ENCODE measurements at places on chromosomes 3 and 15.

DNA sequence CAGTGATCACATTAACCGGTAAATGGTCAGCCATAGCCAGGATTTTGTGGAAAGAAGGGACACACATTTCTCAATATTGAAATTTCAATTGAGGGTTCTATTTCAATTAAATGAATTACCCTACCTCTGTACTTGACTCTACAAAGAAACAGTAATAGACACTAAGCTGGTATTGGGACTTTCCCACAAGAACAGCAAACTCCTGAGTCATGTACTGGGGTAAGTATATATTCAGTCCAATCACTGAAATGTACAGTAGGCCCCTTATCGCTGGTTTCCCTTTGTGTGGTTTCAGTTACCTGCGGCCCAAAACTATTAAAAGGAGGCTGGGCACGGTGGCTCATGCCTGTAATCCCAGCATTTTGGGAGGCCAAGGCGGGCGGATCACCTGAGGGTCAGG lies 17.6 kb downstream of the ASB14 start:
- DNase-seq, result no peak

GRCh38 chr3:114739627-114740026 lies 407.5 kb downstream of the ZBTB20 start:
- DNase-seq, result peak; percentile 36

DNA sequence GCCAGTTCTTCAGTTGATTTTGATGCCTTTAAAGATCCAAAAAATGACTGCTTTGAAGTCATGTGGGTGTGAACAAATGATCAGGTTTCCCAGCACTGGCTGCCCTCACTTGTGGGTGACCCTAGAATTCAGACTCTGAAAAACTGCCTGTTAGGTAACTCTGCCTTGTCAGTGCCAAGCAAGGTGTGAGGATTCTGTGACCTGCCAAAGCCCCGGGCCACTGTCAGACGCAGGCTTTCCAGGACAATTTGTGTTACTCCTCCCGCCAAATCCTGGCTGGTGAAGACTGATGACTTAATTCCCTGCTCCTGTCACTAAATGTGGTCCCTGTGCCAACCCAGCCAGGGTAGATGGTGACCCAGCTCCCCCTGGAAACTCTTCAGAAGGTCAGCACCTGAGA lies 99.2 kb upstream of the PSMD6 start:
- no peak for DNase-seq

DNA sequence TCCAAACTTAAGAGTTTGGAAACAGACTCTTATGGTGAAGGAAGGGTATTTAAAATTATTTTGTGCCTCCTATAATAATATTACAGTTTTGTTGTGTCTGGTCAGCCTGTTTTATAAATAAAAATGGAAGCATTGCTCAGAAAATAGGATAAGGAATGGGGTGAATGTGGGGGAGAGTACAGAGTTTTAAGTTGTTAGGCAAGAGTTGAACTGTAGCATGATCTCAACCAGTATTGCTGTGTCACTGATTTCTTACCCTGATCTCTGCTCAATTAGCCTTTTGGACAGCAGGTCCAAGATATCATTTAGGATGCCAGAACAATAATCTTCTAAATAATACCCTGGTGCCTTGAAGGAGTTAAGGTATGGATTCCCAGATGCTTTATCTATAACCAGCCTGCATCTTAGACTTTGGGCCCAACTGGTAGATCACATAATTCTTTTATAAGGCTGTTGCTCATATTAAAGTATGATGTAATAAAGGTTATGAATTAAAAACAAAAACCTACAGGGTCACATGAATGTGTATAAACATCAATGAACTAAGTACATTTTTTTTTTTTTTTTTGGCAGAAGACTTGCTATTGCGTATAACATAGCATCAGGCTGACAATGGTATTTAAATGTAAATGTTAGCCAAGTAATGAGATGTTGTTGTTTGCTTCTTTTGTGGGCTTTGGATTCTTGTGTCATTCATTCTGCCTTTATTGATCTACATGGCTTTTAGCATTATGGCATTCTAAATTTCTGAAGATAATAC lies 70.0 kb downstream of the MITF start:
- no peak for DNase-seq

DNA sequence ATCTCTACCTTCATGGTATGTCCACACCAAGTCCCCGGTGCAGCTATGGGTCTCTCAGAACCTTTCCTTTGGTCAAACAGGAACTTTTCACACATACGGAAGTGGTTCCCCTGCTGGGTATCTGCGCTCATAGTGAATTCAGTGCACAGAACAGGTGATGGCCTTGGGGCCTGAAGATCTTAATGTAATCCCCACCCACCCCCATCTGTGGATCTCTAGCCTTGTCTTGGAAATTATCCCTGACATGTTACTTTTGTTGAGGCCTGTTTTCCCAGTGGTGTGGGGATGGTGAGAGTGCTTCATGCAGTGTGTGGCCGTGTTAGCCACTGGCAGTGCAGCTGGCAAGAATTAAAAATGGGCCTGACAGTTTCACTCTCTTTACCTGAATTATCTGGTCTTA lies 71.9 kb upstream of the MYZAP start:
- no peak for DNase-seq

- no peak for DNase-seq
Observed at GRCh38 chr3:45604999-45605398, 10.4 kb downstream of the LIMD1 start.

DNA sequence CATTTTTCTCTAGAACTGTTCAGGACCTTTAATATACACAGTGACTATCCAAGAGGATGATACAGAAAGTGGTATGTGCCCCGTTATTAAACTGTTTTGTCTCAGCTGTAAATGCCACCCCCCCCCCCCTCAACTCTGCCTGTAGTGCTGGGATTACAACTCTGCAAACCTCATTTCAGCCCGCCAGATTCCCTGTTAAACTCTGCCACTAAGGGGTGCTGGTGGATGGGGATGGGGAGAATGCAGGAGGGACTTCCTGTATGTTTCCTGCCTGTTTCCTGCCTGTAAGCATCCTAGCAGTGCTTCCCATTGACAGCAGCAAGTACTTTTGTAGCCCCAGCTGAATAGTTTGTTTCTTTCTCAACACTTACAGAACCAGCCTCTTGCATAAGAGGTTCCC lies 301.7 kb upstream of the RORA start:
- DNase-seq, result no peak

- DNase-seq, result no peak
Observed at GRCh38 chr3:149179220-149179619, 42.4 kb downstream of the CP start.

GRCh38 chr3:10455545-10455914 lies 49.9 kb downstream of the ATP2B2 start:
- DNase-seq, result no peak

- no peak for DNase-seq
Observed at GRCh38 chr15:65310431-65311137, 6.1 kb downstream of the RNU5B-1 start.

DNA sequence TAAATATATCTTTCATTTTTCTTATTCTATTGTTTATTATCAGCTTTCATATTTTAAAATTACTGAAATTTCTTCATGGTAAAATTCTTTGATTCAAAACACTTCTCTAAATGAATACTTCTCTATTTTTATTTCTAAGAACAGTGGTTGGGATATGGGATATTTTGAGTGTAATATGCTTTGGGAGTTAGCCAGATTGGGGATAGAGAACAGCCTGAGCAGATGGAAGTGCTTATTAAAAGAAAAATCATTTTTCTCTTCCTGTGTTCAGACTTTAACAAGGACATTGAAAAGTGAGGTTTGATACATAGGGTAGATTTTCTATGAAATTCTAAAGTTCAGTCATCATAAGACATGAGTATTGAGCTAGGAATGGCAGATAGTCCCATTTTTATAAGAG lies 84.8 kb downstream of the COL6A5 start:
- no peak for DNase-seq

- no peak for DNase-seq
Observed at GRCh38 chr3:149647285-149647684, 10.5 kb downstream of the WWTR1 start.

DNA sequence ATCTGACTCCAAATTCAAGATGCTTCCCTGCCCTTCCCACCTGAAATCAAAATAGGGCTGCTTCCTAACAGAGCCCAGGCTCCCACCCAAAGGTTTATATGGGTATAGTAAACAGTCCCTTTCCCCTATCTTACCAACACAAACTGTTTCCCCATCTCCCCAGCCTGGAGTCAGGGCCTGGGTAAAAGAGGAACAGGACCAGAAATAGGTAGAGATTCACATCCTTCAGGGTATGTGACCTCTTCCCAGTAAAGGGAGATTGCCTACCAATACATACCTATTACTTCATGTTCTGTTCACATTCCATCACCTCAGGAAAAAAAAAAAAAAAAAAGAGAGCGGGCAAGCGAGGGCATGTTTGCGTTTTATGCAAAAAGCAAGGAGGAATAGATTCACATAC lies 9.7 kb upstream of the SHF start:
- no peak for DNase-seq

DNA sequence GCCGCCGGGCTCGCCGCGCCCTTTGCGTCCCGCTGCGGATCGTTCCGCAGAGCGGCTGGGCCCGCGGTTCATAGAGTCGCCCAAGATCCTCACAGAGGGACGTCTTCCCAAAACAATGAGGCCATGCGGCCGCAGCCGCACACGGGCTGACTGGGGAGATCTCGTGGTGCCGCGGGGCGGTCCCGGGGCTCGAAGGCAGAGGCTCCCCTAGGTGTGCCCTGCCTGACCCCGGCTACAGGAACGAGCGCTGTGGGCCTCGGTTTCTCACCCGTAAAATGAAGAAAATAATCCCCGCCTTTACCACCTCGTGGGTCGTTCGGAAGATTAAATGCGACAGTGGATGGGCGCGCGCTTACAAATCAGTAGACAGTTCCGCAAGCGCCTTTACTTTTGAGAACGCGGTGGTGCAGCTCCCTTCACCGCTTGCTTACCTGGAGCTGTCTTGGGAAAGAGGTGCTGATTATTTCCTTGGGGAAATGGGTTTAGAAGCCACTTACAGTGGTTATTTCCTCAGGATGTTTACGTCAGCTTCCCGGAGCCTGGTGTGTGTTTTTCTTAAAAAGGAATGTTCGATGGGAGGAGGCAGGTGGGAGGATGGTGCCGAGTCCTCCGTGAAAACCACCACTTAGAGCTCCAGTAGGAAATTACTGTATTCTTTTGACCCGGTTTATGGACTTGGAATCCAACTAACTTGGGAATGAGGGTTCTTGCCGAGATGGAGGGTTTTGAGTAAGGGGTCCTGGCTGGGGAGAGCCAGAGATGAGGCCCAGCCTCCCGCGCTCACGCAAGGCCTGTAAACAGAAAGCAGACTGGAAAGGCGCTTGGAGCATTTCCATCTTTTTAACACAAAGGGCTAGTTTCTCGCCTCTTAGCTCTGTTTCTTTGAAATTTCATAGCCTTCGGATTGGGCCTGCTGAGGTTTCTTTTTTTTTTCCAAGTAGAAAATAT lies 1.9 kb upstream of the MEX3B start:
- no peak for DNase-seq

DNA sequence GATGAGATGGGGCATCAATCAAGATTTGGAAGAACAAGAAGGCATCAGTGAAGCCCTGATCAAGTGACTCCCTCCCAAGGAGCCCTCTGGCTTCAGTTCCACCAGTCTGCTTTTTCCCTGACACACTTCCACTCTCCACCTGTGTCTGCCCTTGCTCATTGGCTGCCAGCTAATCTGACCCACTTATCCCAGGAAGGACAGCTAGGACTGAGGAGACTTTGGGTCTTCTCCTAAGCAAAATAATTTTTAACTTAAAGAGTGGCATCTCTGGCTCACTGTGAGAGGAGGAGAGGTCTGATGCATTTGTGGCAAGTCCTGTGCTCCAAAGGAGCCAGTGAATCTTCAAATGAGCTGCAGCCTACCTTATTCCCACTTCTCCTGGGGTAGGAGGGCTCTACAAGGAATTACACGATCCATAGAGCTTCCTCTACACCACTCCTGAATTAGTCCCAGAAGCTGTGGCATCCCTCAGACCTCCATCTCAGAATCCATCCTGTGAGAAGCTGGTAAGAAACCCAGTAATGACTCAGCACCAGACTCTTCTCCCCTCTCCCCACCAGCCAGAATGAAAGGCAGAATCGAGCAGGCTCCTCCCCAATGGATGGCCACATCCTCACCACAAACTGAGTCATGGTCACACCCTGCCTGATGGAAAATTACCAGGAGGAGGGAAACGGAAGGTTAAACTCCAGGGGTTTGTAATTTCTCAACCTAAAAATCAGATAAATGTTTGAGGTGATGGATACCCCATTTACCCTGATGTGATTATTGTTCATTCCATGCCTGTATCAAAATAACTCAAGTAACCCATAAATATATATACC lies 6.3 kb upstream of the PKM start:
- DNase-seq, result peak; percentile 85

DNA sequence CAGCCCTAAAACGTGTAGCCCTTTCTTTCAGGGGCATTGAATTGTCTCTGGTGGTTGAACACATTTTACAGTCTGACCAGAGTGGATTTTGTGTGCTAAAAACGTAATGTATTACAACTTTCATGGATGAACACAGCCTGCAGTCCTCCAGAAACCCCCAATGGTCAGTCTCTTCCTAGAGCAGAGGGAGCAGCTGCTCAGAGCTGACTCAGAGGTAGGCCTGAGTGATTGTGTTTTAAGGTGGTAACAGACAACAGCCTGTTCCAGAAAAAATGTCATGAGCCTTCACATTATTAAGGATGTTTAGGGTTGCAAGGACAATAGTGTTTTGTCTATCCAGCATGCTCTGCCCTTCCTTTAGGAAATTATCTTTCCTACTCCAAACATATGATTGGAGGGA lies 34.5 kb upstream of the CTNNB1 start:
- DNase-seq, result no peak

DNA sequence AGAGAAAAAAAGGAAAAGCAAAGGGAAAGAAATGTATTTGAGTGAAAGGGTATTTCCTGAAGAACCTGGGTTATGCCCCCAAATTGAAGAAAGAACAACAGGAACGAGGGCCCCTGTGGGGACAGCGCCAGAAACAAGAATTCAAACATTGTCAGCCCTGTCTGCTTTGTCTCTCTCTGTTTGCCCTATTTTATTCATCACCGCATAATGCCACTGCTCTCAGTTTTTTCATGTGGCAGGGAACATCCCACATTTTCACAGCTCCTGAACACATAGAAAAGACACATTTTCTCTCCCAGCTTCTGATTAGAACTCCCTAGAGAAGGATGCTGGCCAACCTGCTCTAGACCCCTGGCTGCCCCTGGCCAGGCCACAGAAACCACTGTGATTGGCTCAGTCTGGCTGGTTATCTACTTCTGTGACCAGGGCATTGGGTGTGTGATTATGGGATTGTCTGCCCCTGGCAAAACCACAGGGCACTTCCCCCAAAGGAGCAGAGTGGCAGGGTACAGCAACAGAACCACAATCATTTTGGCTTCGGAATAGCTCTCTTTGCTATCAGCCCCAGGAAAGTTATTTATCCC lies 31.3 kb upstream of the CCDC54 start:
- no peak for DNase-seq

DNA sequence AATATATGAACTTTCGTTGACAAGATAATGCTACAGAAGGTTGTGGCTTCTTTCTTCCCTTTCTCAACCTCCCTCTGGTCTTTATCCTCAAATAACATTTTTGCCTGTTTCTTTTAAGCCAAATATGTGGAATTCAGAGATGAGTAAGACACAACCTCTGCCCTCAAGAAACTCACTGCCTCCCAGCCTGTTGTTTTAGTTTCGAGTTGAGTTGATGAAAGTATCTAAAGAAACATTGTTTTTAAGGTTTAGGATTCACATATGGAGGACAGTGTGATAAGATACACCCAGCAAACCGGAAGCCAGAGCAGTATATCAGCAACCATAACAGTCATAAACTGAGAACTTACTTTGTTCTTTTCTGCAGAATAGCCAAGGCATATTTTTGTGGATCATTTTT lies 218.6 kb downstream of the THSD4 start:
- DNase-seq, result no peak

GRCh38 chr3:132629928-132630327 lies 29.7 kb downstream of the ACAD11 start:
- no peak for DNase-seq

GRCh38 chr15:83166218-83166617 lies 41.4 kb downstream of the HDGFL3 start:
- no peak for DNase-seq
